NCI-H1930 (cell line): ENCODE measurements at places on chromosomes 13 and 19.

DNA sequence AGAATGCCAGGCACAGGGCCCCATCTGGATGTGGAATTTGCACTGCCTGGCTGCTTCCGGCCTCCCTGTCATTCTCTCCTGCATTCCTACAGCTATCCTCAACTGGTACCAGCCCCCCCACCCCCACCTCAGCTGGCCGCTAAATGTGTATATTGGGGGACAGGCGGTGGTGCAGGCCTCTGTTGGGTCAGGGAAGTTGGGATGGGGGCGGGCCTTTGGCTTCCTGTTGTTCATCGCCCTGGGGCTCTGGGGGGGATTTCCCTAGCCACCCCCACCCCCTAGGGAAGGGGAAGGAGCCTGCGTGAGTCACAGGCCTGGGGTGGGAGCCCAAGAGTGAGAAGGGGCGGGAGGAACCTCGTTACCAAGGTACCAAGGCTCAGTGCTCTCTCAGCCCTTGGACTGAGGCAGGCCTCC lies 10.6 kb downstream of the POU2F2 start:
- no peak for DNase-seq

DNA sequence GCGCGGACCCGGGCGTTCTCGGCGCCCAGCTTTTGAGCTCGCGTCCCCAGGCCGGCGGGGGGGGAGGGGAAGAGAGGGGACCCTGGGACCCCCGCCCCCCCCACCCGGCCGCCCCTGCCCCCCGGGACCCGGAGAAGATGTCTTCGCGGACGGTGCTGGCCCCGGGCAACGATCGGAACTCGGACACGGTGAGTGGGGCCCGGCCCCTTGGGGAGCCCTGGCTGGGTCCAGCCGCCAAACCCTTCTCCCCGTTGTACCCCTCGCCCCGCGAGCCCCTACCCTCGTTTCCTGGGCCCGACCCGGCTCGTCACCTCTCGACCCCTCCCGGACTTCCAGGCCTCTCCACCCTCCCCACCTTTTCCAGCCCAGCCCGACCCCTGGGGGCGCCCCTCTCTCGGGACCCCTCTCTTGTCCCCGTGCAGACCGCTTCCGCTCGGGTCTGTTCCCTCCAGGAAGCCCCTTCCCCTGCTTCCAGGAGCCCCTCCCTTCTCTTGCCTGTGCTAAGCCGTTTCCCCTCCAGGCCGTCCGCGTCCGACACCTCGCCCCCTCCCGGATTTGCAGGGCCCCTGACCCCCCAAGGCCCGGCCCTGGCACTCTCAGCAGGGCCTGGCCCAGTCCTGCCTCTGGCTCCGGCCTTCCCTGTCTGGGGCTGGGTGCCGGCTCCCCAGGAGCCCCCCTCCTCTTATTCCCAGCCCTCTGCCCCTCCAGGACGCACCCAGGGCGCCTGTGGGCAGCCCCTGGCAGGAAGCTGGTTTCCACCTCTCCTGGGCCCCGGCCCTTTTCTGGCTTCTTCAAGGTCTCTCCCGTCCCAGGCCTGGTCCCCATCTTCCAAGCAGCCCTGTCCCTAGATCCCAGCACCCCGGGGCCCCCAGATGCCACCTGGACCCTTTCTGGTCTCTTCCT lies 632 bp downstream of the MARK4 start:
- DNase-seq: no peak

DNA sequence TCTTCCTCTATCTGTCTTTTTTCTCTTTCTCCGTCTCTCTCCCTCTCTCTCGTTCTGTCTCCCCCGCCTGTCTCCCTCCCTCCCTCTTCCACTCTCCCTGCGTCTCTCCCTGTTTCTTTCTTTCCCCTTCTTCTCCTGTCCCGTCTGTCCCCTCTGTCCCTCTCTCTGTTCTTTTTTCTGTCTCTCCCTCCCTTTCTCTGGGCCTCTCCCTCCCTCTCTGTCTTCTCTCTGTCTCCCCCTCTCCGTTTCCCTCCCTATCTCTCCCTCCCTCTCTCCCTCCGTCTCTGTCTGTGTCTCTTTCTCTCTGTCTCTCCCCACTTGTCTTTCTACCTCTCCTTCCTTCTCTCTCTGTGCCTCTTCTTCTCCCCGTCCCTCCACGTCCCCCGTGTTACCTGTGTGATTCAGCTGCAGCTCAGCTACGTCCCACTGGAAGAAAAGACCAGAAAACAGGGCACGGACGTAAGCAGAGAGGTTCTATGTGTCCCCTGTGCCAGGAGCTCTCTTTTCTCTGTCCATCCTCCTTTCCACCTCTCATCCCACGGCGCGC lies 1.2 kb downstream of the CD70 start:
- no peak for DNase-seq

DNA sequence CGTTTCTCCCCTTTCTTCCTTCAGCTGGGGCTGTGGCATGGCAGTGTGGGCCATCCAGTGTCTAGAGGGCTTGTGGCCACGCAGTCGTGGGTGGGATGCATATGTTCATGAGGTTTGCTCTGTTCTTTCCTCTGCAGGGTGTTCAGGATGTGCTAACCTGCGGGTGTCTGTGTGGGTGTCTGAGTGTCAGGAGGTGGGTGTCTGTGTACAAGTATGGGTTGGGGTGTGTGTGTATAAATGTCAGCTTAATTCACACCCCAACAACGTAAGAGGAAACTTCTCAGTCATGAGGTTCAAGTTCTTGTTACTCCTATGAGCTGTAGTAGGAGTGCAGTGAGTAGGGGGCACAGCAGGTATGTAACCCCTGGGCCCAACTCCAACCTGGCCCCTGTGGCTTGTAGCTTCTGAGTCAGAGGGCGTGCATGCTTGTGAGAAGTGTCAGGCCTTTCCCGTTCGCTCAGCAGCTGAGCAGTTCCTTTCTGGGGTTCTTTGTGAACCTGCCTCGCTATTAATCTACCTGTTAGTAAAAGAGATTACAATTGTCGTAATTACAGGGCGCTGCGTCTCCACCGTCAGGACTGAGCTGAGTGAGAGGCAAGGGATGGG lies 49.1 kb downstream of the NFIX start:
- no peak for DNase-seq

DNA sequence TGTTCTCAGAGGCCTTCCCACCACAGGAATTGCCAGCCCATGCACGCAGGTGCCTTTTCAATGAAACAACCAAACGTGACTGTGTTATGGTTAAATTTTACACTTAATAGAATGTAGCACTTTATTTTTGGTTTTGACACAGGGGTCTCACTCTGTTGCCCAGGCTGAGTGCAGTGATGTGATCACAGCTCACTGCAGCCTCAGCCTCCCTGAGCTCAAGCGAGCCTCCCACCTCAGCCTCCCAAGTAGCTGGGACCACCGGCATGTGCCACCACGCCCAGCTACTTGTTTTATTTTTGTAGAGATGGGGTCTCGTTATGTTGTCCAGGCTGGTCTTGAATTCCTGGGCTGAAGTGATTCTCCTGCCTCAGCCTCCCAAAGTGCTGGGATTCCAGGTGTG lies 7.2 kb downstream of the ATP8B3 start:
- no peak for DNase-seq

DNA sequence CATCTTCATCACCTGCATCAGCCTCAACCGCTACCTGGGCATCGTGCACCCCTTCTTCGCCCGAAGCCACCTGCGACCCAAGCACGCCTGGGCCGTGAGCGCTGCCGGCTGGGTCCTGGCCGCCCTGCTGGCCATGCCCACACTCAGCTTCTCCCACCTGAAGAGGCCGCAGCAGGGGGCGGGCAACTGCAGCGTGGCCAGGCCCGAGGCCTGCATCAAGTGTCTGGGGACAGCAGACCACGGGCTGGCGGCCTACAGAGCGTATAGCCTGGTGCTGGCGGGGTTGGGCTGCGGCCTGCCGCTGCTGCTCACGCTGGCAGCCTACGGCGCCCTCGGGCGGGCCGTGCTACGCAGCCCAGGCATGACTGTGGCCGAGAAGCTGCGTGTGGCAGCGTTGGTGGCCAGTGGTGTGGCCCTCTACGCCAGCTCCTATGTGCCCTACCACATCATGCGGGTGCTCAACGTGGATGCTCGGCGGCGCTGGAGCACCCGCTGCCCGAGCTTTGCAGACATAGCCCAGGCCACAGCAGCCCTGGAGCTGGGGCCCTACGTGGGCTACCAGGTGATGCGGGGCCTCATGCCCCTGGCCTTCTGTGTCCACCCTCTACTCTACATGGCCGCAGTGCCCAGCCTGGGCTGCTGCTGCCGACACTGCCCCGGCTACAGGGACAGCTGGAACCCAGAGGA lies 2.6 kb downstream of the P2RY11 start:
- DNase-seq: no peak

GRCh38 chr13:74129500-74130191 lies 4.6 kb downstream of the KLF12 start:
- no peak for DNase-seq

- no peak for DNase-seq
Measured at GRCh38 chr13:77048681-77049080, 21.7 kb upstream of the FBXL3 start.

DNA sequence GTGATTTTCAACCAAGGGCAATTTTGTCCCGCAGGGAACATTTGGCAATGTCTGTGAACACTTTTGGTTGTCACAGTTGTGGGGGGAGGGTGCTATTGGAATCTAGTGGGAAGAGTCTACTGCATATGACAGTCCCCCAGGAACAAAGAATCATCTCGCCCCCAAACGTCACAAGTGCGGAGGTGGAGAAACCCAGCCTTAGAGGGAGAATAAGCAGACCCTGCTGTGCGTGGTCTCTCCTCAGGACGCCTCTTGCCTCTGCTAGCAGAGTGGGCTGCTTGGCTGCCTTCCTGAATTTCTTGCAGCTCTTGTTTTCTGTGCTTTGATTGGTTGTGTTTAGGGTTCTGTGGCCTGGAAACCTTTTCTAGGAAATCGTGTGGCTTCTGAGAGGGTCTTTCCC lies 42.5 kb downstream of the NFIX start:
- no peak for DNase-seq

DNA sequence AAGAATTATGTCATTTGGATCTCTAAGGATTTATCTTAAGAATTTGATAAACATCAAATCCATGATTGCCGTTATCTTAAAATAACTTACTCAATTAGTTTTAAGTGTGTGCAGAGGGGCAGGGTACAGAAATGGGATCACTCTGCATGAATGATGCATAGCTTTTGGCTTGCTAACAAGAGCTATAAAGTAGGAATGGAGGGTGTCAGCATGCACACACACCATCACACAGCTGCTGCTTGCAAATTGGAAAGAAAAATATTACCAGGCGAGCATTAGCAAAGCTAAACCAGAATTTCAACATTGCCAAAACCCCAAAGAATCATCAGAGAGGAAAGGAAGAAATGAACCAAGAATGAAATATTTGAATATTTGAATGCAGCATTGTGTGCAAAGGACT lies 580.6 kb downstream of the LMO7 start:
- DNase-seq: no peak

DNA sequence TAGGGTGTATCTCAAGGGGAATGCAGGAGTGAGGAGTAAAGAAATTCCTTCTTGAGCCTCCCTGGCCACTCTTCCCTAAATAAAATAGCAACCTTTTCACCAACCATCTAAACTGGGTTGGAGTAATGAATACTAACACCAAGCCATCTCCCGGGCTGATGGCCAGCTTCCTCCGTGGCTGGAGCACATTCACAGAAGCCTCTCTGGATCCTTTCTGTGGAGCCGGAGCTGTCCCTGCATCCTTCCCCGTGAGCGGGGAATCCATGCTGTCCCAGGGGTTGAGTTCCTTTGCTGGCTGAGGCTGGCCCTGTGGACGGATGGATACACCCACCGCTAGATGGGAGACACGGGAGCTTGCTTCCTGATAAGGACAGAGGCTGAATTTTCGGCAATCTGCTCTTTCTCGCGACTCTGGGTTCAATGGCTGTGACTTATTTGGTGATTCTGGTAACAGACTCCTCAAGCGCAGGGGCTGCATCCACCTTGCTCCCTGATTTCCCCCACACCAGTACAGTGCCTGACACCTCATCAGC lies 370.3 kb downstream of the ZNF536 start:
- no peak for DNase-seq

- DNase-seq: no peak
Measured at GRCh38 chr13:113053801-113054604, 51.6 kb upstream of the F7 start.

DNA sequence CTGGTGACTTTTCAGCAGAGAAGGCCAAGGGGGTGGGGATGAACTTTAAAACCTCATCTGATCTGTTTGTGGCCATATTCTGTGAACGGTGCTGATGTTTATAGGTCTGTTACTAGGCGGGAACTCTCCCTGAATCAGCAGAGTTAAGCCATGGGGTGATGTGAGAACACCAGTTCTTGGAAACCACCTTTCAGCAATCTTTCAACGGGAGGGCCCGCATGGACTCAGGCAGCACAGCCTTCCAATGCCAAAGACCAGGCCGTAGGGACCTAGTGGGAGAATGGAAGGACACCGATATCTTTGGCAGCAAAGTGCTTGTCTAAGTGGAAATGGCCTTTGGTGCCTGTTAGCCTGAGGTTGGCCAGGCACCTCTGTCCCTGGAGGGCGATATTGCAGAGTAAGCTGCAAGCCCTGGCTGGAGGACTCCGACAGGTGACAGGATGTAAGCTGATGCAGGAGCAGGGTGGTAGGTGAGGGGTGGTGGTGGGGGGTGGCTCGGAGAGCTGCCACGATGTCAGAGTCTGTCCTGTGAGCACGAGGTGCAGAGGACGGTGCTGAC lies 57.0 kb downstream of the ERCC5 start:
- DNase-seq: no peak

GRCh38 chr19:367561-367960 lies 23.0 kb upstream of the MIER2 start:
- no peak for DNase-seq

GRCh38 chr13:26185720-26186117 lies 36.4 kb downstream of the RNF6 start:
- DNase-seq: no peak

GRCh38 chr19:41945135-41945766 lies 13.9 kb downstream of the RABAC1 start:
- DNase-seq: no peak

- no peak for DNase-seq
Measured at GRCh38 chr13:41675306-41675705, 218.0 kb downstream of the RGCC start.

- no peak for DNase-seq
Measured at GRCh38 chr19:17949956-17950309, 17.0 kb upstream of the KCNN1 start.

DNA sequence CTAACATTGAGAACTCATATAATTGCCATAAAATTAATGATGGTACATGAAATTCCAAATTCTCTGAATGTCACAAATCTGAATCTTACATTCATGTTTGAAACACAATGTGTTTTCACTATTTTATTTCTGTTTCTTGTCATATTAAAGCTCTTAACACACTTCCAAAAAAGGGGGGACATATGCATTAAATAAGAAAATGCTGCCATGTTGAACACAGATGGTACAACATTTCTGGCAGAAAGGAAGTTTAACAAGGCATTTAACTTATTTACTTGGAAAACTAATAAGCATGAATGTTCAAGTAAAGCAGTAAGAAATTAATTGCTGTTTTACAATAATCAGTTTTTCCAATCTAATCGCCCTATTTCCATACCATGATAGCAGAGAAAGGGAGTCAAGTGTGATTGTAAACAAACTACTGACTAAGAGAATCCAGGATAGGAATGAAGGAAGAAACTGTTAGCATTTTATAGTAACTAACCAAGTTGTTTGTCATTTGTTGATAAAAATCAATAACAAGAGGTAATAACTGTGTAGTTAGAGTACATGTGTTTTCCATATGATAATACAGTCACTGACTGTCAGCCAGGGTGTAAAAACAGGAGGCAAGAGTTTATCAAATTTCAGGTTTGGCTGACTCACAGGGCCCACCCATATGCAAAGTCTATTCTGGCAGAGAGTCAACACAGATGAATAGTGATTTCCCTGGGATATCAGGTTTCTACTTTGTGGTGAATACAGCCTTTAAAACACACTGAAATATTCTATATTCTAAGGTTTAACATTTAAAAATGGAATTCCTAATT lies 5.7 kb upstream of the FOXO1 start:
- peak; percentile 11 for DNase-seq
